Colonic mucosa (tissue), 4 donors: ENCODE measurements at places on chromosomes 13 and 19. TPM values are rescaled to one million over a fixed set of nuclear protein-coding genes. Genes with fewer than 3 reads are reported as not detected.

Gene LILRA1
- total RNA-seq = 0.15 TPM

Gene ZNF792
- 8.1 TPM for total RNA-seq

Gene LILRA2
- 0.85 TPM for total RNA-seq

Gene LILRB3
- total RNA-seq = 4.1 TPM

Gene NKPD1
- 0.07 TPM for total RNA-seq

Gene LIM2
- not detected for total RNA-seq

Gene UPK1A
- not detected for total RNA-seq

Gene FUT3
- total RNA-seq = 260 TPM

Gene LGI4
- total RNA-seq = 5.8 TPM

Gene NDUFA7
- total RNA-seq = 57.4 TPM

Gene SIGLEC11
- 0.32 TPM for total RNA-seq

Gene ZNF653
- total RNA-seq = 14.2 TPM

Gene KLK15
- 2.9 TPM for total RNA-seq

Gene ZNF724
- total RNA-seq = 3.5 TPM

Gene GNA15
- total RNA-seq = 6.6 TPM

Gene CGB8
- total RNA-seq = not detected

Gene RPL18
- 1,736 TPM for total RNA-seq

Gene KCNN4
- 60.9 TPM for total RNA-seq

Gene KLHL1
- 0.11 TPM for total RNA-seq

Gene STAP2
- total RNA-seq = 197 TPM

Gene CLDN10
- total RNA-seq = 0.27 TPM
